ENCODE measurements at places on chromosomes 6 and 20.

- DNase-seq, result no peak
Measured at GRCh38 chr20:61478094-61478493, 226.0 kb downstream of the CDH4 start.

- no peak for DNase-seq
Measured at GRCh38 chr6:168640768-168641167, 199.8 kb downstream of the SMOC2 start.

GRCh38 chr6:137705160-137706082 lies 161.6 kb upstream of the TNFAIP3 start:
- DNase-seq, result peak; percentile 57

DNA sequence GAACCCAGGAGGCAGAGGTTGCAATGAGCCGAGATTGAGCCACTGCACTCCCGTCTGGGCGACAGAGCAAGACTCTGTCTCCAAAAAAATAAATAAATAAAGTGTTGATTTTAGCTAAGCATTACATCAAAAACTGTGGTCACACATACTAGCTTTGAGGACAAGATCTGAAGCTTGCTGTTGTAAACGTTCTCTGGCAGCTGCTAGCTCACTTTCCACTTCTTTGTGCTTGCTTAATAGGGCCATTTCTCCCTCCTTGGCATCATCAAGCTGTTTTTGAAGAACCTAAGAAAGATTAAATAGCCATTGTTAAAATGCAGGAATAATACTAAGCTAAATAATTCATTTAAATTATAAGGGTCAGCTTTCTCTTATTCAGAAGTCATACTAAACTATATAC lies 55.7 kb downstream of the FAM184A start:
- DNase-seq, result no peak

DNA sequence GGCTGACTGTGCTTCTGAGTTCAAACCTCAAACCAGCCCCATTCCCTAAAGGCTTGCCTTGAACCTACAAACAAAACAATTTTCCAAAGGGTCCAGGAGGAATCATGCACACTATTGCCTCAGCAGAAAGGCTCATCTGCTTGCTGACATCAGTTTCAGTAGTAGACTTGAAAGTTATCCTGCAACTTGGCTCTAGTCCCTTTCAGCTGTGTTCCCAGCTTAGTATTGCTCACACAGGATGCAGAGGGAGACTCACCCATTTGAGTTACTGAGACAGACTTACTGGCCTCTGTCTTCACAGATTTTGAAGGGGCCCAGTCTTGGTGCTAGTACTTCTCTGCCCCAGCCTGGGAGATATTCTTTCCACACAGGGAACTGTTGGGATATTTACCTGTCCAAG lies 38.5 kb upstream of the TFB1M start:
- DNase-seq, result no peak

DNA sequence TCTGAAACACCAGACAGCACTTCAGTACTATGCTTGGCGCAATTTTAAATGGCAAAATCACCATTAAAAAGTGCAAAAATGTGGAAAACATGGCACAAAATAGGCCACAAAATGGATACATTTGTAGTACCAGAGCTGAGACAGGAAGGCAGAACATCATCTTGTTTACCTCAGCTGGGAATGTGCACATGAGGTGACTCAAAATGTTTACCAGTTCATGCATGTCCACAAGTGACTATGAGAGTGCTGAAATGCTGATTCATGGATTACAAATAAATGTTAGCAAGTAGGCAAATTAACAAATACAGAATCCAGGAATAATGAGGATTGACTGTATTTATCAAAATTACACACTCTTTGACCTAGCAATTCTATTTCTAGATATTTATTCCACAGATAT lies 201.6 kb downstream of the ISM1 start:
- no peak for DNase-seq

- no peak for DNase-seq
Measured at GRCh38 chr20:11217326-11218172, 543.8 kb upstream of the JAG1 start.

GRCh38 chr6:31152781-31153180 lies 4.8 kb downstream of the CCHCR1 start:
- DNase-seq, result no peak

Measured in stimulated activated CD8-positive, alpha-beta memory T cell treated with anti-CD3 and anti-CD28 coated beads, Interleukin-2, amount 100 ng/mL, for 48 hours (primary cell).